ENCODE measurements at places on chromosomes 11 and 22.

DNA sequence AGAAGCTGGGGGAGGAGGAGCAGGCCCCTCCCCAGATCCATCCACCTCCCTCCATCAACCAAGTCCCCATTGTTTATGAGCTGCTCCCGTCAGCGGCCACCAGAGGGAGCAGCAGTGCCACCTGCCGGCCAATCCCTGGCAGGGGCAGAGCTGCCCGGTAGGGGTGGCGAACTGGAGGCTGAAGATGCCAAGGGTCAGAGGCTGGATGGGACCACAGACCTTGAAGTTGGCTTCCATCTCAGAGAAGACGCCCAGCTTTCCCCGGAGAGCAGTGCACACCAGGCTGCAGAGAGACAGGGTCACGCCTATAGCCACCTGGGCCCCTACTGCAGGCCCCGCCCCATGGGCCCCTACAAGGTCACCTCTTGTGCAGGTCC, 3.6 kb downstream of the FIBP start:
- DNase-seq: no peak

DNA sequence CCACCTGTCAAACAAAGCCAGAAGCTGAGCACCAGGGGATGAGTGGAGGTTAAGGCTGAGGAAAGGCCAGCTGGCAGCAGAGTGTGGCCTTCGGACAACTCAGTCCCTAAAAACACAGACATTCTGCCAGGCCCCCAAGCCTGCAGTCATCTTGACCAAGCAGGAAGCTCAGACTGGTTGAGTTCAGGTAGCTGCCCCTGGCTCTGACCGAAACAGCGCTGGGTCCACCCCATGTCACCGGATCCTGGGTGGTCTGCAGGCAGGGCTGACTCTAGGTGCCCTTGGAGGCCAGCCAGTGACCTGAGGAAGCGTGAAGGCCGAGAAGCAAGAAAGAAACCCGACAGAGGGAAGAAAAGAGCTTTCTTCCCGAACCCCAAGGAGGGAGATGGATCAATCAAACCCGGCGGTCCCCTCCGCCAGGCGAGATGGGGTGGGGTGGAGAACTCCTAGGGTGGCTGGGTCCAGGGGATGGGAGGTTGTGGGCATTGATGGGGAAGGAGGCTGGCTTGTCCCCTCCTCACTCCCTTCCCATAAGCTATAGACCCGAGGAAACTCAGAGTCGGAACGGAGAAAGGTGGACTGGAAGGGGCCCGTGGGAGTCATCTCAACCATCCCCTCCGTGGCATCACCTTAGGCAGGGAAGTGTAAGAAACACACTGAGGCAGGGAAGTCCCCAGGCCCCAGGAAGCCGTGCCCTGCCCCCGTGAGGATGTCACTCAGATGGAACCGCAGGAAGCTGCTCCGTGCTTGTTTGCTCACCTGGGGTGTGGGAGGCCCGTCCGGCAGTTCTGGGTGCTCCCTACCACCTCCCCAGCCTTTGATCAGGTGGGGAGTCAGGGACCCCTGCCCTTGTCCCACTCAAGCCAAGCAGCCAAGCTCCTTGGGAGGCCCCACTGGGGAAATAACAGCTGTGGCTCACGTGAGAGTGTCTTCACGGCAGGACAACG, 11.7 kb downstream of the CXCR5 start:
- no peak for DNase-seq

DNA sequence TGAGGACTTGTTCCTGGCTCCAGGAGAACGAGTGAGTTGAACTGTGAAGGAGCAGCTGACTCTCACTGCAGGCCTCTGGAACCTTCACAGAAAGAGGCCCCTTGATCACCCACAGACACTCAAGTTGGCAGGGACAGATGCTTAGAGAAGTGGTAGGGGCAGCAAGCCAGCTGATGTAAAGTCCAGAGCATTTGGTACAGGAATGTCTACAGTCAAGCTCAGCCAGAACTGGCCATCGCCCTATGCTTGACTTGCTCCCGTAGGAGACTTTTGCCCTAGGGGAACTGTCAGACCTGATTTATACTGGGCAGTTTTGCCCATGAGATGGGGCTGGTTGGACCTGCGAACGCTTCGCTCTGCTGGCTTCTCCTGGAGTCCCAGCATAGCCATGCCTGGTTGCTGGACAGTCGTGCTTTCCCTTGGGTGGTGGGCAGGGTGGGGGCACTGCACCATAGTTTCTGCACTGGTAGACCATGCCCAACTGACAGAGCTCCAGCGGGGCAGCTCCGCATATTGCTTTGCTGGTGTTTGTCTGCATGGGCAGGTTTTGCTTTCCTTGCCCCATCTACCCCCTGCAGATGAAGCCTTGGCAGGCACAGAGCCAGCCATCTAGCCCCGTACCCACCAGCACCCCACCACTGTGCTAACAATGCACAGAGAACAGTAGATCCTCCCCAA, 977.7 kb downstream of the JRKL start:
- no peak for DNase-seq

GRCh38 chr11:47007579-47007978, 71.0 kb downstream of the CSTPP1 start:
- no peak for DNase-seq

Measured in GM12864 (cell line).